Testis (tissue), 5 donors: ENCODE measurements at places on chromosomes 3 and 15. TPM values are rescaled to one million over a fixed set of nuclear protein-coding genes. Genes with fewer than 3 reads are reported as not detected.

ZNF80 gene
- total RNA-seq: 0.74 TPM

ATXN7 gene
- total RNA-seq: 46.0 TPM

DNA sequence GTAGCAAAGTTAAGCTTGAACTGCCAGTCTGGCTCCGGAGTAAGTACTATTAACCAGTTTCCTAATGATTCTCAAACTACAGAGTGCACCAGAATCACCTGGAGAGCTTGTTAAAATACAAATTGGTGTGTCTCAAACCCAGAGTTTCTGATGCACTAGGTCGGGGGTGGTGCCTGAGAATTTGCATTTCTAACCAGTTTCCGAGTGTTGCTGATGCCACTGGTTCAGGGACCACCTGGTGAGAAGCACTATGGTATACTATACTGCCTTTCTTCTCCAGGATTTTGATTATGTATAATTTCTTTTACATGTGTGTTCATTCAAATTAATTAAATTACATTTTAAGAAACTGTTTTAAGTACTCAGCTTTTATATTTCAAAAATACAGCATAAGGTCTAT is 48.8 kb upstream of the PLSCR5 start:
- no peaks in the 10 kb centered on the region for H3K36me3 ChIP-seq
- peaks cover 3% of the 10 kb centered on the region for H3K4me1 ChIP-seq
- no peaks in the 10 kb centered on the region for H3K27me3 ChIP-seq
- no peak for DNase-seq
- H3K4me3 ChIP-seq: no peak overlapping the region
- H3K27ac ChIP-seq: no peak overlapping the region

DNA sequence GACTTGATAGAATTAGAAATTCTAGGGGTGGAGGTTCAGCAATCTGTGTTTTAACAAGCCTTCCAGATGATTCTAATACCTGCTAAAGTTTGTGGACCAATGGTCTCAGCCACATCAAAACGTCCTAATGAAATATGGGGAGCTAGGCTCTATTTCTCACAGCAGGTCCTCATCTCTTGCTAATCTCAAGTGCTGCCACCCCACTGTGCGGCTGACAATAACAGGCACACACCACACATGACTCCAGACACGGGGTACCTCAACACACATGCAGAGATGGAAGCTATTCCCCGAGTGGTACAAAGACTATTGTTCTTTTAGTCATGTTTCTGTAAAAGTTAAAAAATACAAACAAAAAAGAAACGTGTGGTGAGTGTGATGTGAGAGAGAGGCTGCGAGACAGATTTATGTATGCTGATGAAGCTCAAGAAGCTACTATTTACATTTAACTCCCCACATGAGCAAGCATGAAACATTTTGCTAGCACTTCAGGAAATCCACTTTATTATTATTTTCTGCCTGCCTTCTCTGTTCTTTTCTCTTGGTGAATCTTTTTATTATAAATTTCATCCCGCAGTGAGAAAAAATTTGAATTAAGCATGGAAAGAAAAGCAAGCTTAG is 405.6 kb downstream of the MAGI1 start:
- H3K4me3 ChIP-seq: no peak overlapping the region
- no peaks in the 10 kb centered on the region for H3K36me3 ChIP-seq
- H3K27ac ChIP-seq: no peak overlapping the region
- DNase-seq: no peak
- H3K27me3 ChIP-seq: no peaks in the 10 kb centered on the region

GRCh38 chr3:101817992-101818391 is 31.3 kb upstream of the NFKBIZ start:
- no peaks in the 10 kb centered on the region for H3K4me1 ChIP-seq
- H3K36me3 ChIP-seq: no peaks in the 10 kb centered on the region
- no peak overlapping the region for H3K27ac ChIP-seq
- H3K27me3 ChIP-seq: no peaks in the 10 kb centered on the region
- DNase-seq: no peak
- H3K4me3 ChIP-seq: no peak overlapping the region

- peaks cover 2% of the 10 kb centered on the region for H3K4me1 ChIP-seq
- no peak overlapping the region for H3K4me3 ChIP-seq
- no peak overlapping the region for H3K27ac ChIP-seq
- DNase-seq: no peak
- H3K36me3 ChIP-seq: no peaks in the 10 kb centered on the region
- no peaks in the 10 kb centered on the region for H3K27me3 ChIP-seq
Measured at GRCh38 chr3:122952520-122952919, 75.0 kb downstream of the SEMA5B start.

DNA sequence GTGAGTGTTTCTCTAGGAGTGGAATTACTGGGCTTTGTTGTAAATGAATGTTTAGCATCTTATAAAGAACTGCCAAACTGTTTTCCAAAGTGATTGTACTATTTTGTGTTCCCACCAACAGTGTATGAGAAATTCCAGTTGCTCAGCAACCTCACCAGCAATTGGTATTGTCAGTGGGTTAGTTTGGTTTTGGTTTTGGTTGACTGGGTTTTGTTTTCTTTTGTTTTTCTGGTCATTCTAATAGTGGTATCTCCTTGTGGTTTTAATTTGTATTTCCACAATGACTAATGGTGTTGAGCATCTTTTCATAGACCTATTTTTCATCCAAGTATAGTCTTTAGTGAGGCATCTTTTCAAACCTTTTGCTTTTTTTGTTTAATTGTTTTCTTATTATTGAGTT is 27.1 kb downstream of the FILIP1L start:
- no peaks in the 10 kb centered on the region for H3K4me1 ChIP-seq
- DNase-seq: no peak
- H3K27me3 ChIP-seq: no peaks in the 10 kb centered on the region
- H3K27ac ChIP-seq: no peak overlapping the region

DNA sequence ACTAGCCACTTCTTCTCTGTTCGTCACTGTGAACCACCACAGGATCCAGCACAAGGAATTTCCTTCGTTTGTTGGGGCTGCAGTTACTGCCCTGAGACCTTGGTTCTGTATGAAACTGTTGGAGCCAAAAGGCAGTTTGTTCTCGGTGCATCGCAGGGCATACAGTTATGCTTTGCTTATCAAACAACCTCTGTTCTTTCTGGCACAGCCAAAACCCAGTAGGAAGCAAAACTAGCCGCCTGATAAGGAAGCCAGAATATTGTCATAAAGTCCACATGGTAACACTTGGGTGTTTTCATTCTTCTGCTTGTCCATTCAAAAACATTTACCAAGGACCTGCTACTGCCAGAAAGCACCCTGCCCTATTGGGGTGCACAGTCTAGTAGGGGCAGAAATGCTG is 116.1 kb downstream of the RAB11A start:
- no peaks in the 10 kb centered on the region for H3K36me3 ChIP-seq
- H3K27ac ChIP-seq: no peak overlapping the region
- no peak for DNase-seq
- H3K4me1 ChIP-seq: peaks cover 15% of the 10 kb centered on the region

GRCh38 chr3:66256806-66257205 is 36.0 kb downstream of the SLC25A26 start:
- H3K27me3 ChIP-seq: no peaks in the 10 kb centered on the region
- H3K4me1 ChIP-seq: no peaks in the 10 kb centered on the region
- no peak for DNase-seq
- H3K27ac ChIP-seq: no peak overlapping the region

GRCh38 chr3:49327485-49327884 is 12.4 kb downstream of the USP4 start:
- no peak for DNase-seq
- no peaks in the 10 kb centered on the region for H3K4me1 ChIP-seq
- no peak overlapping the region for H3K27ac ChIP-seq
- H3K4me3 ChIP-seq: no peak overlapping the region

GRCh38 chr3:134567605-134568004 is 81.7 kb downstream of the CEP63 start:
- H3K4me3 ChIP-seq: no peak overlapping the region
- H3K4me1 ChIP-seq: no peaks in the 10 kb centered on the region
- no peaks in the 10 kb centered on the region for H3K36me3 ChIP-seq
- no peaks in the 10 kb centered on the region for H3K27me3 ChIP-seq

DNA sequence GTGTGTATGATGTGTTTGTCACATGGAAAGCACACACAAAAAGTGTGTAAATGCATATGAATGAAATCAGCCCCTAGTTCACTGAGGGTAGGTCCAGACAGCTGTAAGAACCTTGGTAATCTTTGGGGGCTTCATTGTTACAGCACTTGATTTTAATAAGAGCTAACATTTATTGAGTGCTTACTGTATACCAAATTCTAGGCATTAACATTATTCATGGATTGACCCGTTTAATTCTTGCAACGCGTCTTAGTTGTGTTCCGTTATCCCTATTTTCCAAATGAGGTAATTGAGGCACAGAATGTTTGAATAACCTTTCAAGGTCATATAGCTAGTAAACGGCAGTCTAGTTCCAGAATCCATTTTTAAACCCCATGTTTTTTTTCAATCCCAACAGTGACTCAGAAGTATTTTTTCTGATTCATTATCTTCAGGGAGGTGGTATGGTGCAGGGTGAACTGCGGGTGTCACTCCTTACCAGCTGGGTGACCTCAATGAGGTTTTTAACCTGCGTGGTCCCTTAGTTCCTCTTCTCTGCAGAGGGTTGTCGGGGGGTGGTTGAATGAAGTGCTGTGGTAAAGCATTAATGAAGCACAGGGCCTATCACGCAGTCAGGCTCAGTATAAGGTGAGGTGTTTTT is 14.2 kb downstream of the RAB8B start:
- H3K36me3 ChIP-seq: no peaks in the 10 kb centered on the region
- H3K4me1 ChIP-seq: no peaks in the 10 kb centered on the region
- H3K4me3 ChIP-seq: no peak overlapping the region

DNA sequence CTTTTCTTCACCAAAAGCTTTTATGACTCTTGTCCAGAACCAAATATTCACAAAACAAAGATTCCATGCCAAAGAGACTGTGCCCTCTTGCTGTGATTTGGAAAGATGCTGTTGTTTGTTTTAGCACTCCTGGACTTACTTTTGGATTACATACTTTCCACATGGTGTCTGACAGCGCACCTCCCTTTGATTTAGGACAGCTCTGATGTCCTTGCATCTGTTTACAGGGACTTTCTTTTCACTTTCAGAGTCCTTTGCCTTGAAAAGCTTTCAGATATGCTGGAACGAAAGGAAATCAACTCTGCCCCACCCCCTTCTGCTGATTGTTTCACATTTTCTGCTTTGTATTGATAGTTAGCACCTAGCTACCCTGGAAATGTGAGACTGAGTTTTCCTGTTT is 133.0 kb upstream of the NR2E3 start:
- no peak overlapping the region for H3K27ac ChIP-seq
- no peak overlapping the region for H3K4me3 ChIP-seq
- H3K27me3 ChIP-seq: no peaks in the 10 kb centered on the region
- H3K36me3 ChIP-seq: no peaks in the 10 kb centered on the region
- DNase-seq: no peak
